PC-3 (cell line): ENCODE measurements at places on chromosomes 1 and 21. TPM values are rescaled to one million over a fixed set of nuclear protein-coding genes. Genes with fewer than 3 reads are reported as not detected.

DNA sequence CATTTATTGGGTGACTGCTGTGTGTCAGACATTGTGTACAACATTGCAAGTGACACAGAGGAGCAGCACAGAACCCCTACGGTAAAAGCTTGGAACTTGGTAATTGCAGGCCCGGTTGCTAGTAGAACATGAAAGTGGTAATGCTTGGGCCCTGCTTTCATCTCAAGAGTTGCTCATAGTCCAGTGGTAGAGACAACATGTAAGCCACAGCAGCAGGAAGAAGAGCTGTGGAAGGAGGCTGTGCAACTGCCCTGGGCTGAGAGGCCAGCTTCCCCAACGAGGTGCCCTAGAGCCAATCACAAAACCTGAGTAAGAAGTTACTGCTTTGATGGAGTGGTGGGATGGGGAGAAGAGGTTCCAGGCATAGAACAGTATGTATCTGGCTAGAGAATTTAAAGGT, 18.4 kb downstream of the CNIH4 start:
- no peak for DNase-seq

- no peak for DNase-seq
Observed at GRCh38 chr1:212700223-212700891, 717 bp upstream of the BATF3 start.

GRCh38 chr1:25550683-25551310, 7.4 kb downstream of the LDLRAP1 start:
- no peak for DNase-seq

GRCh38 chr21:33029385-33029921, 3.7 kb downstream of the OLIG2 start:
- no peak for DNase-seq

- no peak for DNase-seq
Observed at GRCh38 chr1:19814244-19814661, 830 bp downstream of the RNF186 start.

- no peak for DNase-seq
Observed at GRCh38 chr1:159439422-159439821, at the start of gene OR10J1. Gene OR10J1, plus strand, starts transcription at chr1:159439722. Its CDS starts 70 bp downstream, at chr1:159439792.

GRCh38 chr1:68223687-68224086, 8.6 kb downstream of the WLS start:
- DNase-seq = no peak

DNA sequence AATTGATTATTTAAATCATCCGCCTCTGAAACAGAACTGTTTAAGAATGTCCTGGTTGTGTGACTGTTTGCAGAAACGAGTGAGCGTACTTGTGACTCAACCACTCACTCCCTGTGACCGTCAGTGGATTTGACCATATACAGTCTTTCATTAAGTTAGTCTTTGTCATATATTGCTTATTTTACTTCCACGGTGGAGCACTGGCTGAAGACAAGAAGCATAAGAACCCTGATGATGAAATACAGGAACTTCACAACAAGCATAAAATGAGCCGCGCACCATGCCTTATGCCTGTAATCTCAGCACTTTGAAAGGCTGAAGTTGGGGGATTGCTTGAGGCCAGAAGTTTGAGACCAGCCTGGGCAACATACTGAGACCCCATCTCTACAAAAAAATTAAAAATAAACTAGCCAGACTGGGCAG, 194.0 kb downstream of the TOMM20 start:
- peak; percentile 65 for DNase-seq

DNA sequence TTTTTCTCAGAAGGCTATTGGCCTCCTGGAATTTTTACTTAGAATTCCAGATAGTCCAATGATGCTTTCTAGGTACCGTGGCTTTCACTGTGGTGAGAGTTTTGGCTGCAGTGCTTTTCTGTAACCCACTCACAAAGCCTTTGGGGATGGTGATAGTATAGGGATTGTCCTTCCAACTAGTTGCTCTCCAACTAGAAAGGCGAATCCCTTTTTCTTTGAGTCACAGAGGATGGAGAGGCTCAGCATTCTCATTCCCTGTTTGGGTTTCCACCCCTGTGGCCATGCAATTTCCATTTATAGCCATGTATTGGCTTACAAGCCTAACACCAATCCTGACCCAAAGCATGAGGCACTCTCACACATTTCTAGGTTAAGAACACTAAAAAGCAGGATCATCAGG, 300.3 kb downstream of the DISC1 start:
- no peak for DNase-seq

DNA sequence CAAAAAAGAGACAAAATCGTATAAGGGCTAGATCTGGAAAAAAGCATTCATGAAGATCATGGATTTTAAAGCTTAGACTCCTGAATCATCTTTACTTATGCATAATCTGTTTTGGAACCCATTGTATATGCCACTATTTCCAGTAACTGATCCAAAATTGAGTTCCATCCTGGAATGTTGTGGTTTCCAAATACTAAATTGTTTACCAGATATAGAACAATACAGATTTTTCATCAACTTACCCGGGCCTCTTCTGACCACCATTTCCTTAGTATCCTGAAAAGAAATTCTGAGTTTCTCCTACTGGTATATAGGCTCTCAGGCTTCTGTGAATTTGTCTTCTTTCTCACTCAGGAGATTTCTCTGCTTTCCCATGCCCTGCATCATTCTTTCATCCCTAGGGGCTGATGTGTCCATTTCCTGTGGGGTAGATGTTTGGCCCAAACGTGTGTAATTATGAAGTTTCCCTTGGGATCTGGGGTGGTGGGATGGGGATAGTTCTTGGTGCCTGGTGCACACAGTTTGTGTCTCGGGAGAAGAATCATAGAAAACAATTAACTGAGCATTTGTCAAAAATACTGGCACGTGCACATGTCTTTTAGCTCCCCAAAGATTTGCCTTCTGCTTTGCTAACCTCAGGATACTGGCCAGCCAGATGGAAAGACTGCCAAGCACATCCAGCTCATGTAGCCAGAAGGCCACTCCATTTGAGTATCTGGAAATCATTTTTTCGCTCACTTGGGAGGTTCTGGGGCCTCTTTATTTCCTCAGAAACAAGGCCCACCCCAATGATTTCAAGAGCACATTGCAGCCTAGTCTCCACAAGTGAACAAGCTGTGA, 127.8 kb downstream of the NTMT2 start:
- no peak for DNase-seq

DNA sequence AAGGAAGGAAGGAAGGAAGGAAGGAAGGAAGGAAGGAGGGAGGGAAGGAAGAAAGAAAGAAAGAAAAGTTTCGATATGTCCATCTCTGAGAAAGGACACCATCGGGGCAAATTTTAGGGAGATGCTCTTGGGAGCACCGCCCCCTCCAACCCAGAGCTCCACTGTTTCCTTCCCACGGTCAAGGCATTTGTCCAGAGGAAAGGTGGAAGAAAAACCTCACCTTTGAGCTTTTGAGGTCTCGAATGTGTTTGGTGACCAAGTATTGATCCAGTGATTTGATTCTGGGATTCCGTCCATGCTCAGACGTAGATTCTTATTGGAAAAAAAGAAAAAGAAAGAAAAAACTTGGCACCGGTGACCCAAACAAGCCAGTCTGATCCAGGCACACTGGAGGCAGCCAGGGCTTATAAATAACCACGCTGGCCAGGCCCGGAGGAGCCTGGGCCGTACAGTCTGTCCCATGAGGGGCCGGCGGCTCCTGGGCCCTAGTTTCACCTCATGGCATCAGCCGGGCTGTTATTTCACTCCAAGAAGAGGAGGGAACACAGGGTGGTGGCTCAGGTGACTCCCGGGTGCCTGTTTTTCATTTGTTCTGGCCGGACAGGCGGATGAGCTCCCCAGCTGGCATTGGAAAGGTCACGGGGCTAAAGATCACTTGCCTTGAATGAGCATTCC, 36.1 kb upstream of the SLC25A33 start:
- DNase-seq = no peak

- no peak for DNase-seq
Observed at GRCh38 chr21:26107429-26107828, 63.1 kb downstream of the APP start.

- DNase-seq = no peak
Observed at GRCh38 chr1:161771161-161771560, 5.0 kb downstream of the ATF6 start.

DNA sequence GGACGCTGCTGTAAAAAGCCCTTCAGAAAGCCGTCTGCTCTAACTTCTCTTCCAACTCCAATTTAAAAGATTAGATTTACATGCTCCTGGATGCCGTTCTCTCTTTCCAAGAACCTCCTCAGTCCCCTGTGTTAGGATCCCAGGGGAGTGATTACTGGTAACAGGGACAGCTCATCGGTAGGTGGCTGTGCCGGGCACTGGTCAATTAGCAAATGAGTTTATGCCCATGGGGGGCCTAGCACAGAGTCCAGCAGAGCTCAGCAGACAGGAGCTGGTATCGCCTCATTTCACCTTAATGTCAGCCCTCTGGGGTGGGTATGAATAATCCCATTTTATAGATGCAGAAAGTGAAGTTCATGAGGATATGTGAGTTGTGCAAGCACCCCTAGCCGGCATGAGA, 191.9 kb downstream of the GRIK3 start:
- DNase-seq = no peak

The ZSWIM5 gene
- 1.4 and 1.6 TPM in 2 replicates for total RNA-seq

The DDR2 gene
- 0.77 and 1.4 TPM in 2 replicates for total RNA-seq

The LEMD1 gene
- total RNA-seq = 4.0 TPM in 1 of 2 replicates, not detected in the other

The ILDR2 gene
- under 0.01 TPM in 1 of 2 replicates, not detected in the other for total RNA-seq

The SPRR2G gene
- not detected in 2 replicates for total RNA-seq
